ENCODE measurements at places on chromosomes 12 and 14.

- no peak for DNase-seq
Measured at GRCh38 chr14:94844593-94845152, 74.8 kb upstream of the GSC start.

DNA sequence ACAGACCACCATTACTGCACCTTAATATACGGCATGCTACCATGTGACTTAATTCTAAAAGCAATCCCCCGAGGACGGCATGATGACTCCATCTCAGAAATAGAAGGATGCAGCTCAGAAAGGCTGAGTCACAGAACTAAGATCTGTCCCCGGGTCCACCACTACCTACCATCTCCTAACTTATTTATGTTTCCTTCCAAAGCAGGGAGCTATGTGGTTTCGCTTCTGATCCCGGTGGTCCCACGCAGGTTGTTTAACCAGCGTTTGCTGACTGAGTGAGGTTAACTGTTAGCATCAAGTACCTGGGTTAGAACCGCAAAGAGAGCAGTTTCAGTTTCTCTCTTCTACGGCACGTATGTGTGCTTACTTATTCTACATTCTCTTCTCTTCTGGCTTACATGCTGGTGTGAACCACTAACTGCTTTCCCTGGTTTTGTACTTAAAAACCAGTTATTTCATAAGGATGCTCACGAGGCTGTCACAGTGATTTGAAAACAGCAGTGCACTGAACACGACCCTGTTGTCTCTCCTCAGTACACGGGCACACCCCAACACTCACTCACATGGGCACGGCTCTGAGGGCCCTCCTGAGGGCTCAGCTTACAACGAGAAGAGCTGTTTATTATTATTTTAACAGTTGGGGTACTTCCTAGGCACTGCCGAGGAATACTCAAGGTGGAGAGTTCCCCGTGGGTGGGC lies 66.7 kb downstream of the CCDC88C start:
- no peak for DNase-seq

DNA sequence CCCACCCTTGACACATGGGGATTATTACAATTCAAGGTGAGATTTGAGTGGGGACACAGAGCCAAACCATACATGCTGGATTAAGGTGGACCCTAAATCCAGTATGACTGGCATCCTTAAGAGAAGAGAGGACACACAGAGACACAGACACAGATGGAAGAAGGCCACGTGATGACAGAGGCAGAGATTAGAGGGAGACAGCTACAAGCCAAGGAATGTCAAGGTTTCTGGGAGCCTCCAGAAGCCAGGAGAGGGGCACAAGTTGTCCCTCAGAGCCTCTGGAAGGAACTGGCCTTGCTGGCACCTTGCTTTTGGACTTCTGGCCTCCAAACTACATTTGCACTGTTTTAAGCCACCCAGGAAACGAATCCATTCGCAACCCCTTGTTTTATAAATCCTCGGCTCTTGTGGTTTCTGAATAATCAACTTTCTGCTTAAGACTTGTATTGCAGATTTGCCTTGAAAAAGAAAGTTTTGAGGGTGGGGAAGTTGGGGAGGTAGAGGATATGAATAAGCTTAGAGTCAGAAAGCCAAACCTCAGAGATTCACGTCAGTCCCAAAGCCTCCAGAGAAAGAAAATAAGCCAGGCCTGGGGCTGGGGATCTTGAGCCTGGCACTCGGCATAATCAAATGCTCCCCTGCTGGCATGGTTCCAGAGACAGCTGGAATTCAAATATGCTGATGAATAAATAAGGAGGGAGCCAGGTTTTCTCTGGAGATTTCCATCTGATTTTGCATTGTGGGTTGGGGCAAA lies 224.2 kb upstream of the PWP1 start:
- no peak for DNase-seq

DNA sequence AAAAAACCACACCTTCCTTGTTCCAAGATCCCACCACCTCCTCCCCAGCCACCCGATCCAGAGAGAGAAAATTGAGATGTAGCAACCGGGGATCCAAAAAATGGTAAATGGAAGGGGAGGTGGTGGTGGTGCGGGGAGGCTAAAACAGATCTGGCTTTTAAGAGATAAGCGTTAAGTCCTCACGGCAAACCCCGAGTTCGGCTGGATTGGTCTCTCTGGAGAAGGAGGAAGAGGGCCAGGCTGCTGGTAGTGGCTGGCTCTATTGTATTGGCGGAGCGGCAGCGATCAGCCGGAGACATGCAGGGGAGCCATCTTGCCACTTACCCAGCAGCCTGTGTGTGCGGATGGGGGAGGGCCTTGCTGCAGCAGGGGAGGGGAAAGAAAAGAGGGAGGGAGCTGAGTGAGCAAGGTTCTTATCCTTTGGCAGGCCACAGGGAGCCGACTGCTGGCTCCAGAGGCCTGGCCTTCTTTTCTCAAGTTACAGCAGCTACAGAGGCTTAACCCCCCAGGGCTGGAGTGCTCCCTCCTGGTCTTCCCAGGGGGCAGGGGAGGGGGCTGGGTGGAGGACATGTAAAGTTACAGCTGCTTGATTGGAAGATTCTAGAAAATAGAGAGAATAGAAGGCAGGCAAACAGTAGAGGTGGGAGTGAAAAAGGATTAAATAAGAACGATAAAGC lies 14.1 kb upstream of the CDH24 start:
- DNase-seq, result peak; percentile 62
